Activated naive CD4-positive, alpha-beta T cell treated with anti-CD3 and anti-CD28 coated beads for 36 hours (primary cell): ENCODE measurements at places on chromosomes 5 and 9. TPM values are rescaled to one million over a fixed set of nuclear protein-coding genes. Genes with fewer than 3 reads are reported as not detected.

The SIMC1 gene
- total RNA-seq: 30.3 TPM

The DBH gene
- total RNA-seq: not detected

The SLC25A2 gene
- total RNA-seq: not detected

The PIP5K1B gene
- total RNA-seq: 0.38 TPM

The ERP44 gene
- total RNA-seq: 9.5 TPM

The SCGB3A2 gene
- not detected for total RNA-seq

The PCDHGB4 gene
- not detected for total RNA-seq

The INIP gene
- 31.1 TPM for total RNA-seq

The FANCG gene
- total RNA-seq: 118 TPM

The IFT74 gene
- total RNA-seq: 7.9 TPM

The IL4 gene
- total RNA-seq: not detected

The COL15A1 gene
- total RNA-seq: 0.02 TPM

- H3K27me3 ChIP-seq: peaks cover 2% of the 10 kb centered on the region
- H3K4me1 ChIP-seq: no peaks in the 10 kb centered on the region
- H3K36me3 ChIP-seq: no peaks in the 10 kb centered on the region
- no peak overlapping the region for H3K4me3 ChIP-seq
These were observed 56.4 kb downstream of the KIF4B start for GRCh38 chr5:155069961-155070360.

DNA sequence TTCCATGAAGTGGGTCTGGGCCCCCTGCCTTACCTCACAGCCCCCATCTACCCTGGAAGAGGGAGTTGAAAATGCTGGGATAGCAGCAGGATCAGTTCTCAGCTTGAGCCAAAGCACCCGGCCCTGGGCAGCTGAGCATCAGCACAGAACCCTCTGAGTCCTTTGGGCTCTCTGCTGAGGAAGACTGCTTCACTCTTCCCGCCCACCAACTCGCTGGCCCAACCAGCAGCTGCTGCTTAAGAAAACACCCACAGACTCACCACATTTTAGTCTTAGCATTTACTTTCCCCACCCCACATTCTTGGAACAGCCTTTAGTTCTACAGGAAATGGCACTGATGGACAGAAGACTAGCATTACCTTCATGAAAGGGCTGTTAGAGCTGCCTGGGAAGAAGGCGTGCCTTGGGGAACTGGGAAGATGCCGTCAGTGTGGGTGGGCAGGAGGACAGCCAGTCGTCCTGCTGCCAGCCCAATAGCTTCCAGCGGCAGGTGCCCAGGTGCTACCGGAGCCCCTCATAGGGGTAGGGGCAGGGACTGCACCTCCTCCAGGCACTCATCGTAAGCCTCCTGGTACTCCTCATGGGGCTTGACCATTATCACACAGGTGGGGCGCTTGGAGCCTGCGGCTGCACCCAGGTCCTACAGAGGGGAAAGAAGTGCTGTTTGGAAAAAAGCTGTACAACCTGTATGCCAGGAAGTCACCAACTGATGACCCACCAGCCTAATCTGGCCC lies 4.3 kb downstream of the NHP2 start:
- H3K4me3 ChIP-seq: no peak overlapping the region
- DNase-seq: no peak
- peak overlapping the region; percentile 69 for H3K27ac ChIP-seq
- H3K36me3 ChIP-seq: peaks cover 40% of the 10 kb centered on the region
- peaks cover 61% of the 10 kb centered on the region for H3K4me1 ChIP-seq

GRCh38 chr9:86035827-86036440 lies 63.4 kb downstream of the GOLM1 start:
- peaks cover 5% of the 10 kb centered on the region for H3K27me3 ChIP-seq
- H3K4me1 ChIP-seq: no peaks in the 10 kb centered on the region
- no peak overlapping the region for H3K4me3 ChIP-seq
- H3K27ac ChIP-seq: no peak overlapping the region

- H3K27ac ChIP-seq: no peak overlapping the region
- H3K27me3 ChIP-seq: no peaks in the 10 kb centered on the region
These were observed 42.0 kb downstream of the ARRDC3 start for GRCh38 chr5:91341154-91341553.

GRCh38 chr5:140635291-140636257 lies 2.6 kb upstream of the CD14 start:
- H3K27ac ChIP-seq: peak overlapping the region; percentile 53
- peaks cover 9% of the 10 kb centered on the region for H3K27me3 ChIP-seq
- no peak overlapping the region for H3K4me3 ChIP-seq
- peaks cover 6% of the 10 kb centered on the region for H3K36me3 ChIP-seq
- DNase-seq: no peak

DNA sequence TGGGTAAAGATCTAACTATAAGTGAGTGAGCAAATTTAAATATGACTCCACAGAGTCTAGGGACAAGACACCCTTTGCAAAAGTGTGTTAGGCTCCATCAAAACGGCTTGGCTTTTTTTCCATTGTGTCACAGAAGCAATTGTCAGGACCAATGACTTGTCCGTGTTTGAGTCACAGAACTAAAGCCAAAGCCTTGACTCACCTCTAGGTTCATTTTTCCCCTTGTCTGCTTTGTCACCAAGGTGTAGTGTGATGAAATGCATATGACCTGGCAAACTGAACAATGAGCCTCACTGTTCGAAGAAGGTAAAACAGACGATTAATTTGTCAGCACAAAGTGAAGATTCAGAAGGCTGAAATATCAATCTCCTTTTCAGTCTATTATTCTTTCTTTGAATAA lies 331.0 kb downstream of the GLIS3 start:
- H3K27ac ChIP-seq: no peak overlapping the region
- no peak overlapping the region for H3K4me3 ChIP-seq
- no peaks in the 10 kb centered on the region for H3K36me3 ChIP-seq
- H3K27me3 ChIP-seq: peaks cover 5% of the 10 kb centered on the region

- peaks cover 18% of the 10 kb centered on the region for H3K27me3 ChIP-seq
- DNase-seq: no peak
- H3K36me3 ChIP-seq: no peaks in the 10 kb centered on the region
- no peak overlapping the region for H3K27ac ChIP-seq
- no peak overlapping the region for H3K4me3 ChIP-seq
These were observed 5.7 kb upstream of the ADRB2 start for GRCh38 chr5:148820461-148821395.

- DNase-seq: no peak
- no peaks in the 10 kb centered on the region for H3K36me3 ChIP-seq
- H3K27me3 ChIP-seq: peaks cover 5% of the 10 kb centered on the region
- no peak overlapping the region for H3K27ac ChIP-seq
These were observed 321.8 kb downstream of the SLIT3 start for GRCh38 chr5:168979135-168979534.

GRCh38 chr5:31964007-31964360 lies 210.1 kb downstream of the GOLPH3 start:
- H3K27me3 ChIP-seq: no peaks in the 10 kb centered on the region
- H3K36me3 ChIP-seq: no peaks in the 10 kb centered on the region
- no peak for DNase-seq
- H3K4me1 ChIP-seq: peaks cover 2% of the 10 kb centered on the region

DNA sequence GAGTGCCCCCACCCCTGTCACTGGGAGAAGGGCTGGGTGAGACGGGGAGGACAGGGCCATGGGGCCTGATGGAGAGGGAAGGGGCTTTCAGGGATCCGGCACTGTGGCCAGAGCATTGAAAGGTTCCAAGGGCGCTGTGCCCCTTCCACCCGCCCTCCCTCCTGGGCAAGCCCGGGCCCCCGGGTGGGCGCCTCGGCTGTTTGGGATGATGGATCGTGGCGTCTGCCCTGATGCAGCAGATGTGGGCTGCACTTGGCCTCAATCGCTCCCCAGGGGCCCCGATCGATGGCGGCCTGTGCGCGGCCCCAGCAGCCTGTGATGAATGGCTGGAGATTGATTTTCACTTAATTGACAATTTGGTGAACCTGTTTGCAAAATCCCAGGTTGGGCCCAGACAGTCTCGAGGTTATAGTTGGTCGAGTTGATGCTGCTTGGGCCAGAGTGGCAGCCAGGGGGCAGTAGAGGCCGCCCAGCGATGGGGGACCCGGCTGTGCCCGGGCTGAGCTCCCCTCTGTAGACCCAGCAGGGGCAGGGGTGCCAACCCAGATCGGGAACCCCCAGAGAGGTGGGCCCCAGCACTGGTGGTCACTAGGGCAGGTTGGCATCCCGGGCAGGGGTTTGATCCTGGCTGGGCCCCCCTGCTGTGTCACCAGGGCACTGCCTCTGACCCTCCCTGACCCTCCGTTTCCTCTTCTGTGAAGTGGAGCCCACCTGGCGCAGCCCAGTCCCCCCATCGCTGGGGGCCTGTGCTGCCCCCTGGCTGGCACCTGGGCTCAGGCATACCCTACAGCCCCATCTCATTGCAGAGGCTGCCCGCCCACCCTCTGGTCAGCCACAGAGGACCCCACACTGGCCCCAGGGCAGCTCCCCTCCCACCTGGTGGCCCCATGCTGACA lies 34.7 kb downstream of the LHX3 start:
- H3K27ac ChIP-seq: no peak overlapping the region
- no peaks in the 10 kb centered on the region for H3K36me3 ChIP-seq
- no peak overlapping the region for H3K4me3 ChIP-seq
- H3K4me1 ChIP-seq: no peaks in the 10 kb centered on the region
- DNase-seq: peak; percentile 72
- peaks cover 10% of the 10 kb centered on the region for H3K27me3 ChIP-seq

DNA sequence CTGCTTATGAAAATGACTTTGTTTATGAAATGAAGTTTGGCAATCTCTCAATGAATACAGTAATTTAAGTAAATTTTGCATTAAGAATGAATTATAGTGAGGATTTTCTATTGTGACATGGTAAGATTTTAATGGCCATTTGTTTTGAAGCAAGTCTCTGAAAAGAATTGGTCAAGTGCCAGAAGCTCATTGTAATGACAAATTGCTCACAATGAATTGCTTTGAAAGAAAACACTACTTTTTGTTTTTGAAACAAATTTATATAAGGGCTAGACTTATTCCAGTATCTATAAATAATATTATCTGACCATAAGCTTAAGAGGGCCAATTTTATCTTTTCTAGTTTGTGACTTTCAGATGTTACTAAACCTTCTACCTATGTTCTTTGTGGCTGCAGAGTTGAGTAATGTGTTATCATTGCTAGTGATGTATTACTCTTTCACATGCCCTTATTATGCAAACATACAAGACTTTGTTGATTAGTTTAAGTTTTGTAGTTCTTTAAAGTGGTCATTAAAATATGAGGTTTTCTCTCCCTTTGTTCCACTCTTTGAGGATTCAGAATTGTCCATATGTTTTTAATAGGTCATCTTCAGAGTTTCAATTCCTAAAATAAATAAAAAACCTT lies 93.0 kb upstream of the ZNF608 start:
- H3K4me1 ChIP-seq: no peaks in the 10 kb centered on the region
- no peak overlapping the region for H3K4me3 ChIP-seq
- no peaks in the 10 kb centered on the region for H3K36me3 ChIP-seq
- no peak for DNase-seq

GRCh38 chr9:88923653-88924288 lies 67.5 kb upstream of the S1PR3 start:
- peak; percentile 51 for DNase-seq
- no peak overlapping the region for H3K27ac ChIP-seq

DNA sequence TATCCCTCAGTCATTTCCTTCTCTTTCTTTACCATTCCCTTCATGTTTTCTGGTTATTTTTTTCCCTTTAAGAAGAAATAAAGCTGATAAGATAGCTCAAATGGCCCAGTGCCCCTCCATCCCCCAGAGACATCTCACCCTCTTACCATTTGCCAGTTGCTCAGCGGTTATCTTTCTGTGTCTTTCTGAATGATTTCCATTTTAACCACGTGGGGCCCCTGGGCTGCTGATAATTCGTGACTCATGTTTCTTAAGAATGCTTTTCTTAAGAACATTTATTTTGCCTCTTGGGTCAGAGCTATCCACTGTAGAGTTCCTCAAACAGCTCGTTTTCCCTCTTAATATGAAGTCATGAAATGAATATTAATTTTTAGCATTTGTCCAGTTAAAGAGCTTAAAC lies 147.8 kb downstream of the MAST4 start:
- DNase-seq: no peak
- H3K27me3 ChIP-seq: peaks cover 10% of the 10 kb centered on the region
- H3K4me3 ChIP-seq: no peak overlapping the region
- no peak overlapping the region for H3K27ac ChIP-seq

- H3K36me3 ChIP-seq: no peaks in the 10 kb centered on the region
- no peak overlapping the region for H3K27ac ChIP-seq
- peaks cover 65% of the 10 kb centered on the region for H3K27me3 ChIP-seq
These were observed 10.3 kb upstream of the NEUROG1 start for GRCh38 chr5:135546101-135546500.

GRCh38 chr5:172956228-172956627 lies 3.0 kb upstream of the RPL26L1 start:
- no peak overlapping the region for H3K27ac ChIP-seq
- no peak for DNase-seq
- H3K27me3 ChIP-seq: no peaks in the 10 kb centered on the region
- H3K36me3 ChIP-seq: peaks cover 2% of the 10 kb centered on the region

DNA sequence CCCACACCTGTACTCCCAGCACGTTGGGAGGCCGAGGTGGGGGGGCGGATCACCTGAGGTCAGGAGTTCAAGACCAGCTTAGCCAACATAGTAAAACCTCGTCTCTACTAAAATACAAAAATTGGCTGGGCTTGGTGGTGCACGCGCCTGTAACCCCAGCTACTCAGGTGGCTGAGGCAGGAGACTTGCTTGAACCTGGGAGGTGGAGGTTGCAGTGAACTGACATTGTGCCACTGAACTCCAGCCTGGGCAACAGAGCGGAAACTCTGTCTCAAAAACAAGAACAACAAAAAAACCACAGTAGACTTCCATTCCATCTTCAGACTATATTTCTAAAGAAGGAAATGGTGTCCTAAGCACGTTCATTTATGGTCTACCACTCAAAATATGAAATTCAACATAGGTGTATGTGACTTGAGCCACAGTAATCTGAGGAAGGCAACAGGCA lies 14.2 kb upstream of the SERINC5 start:
- peaks cover 41% of the 10 kb centered on the region for H3K4me1 ChIP-seq
- no peak for DNase-seq
- no peaks in the 10 kb centered on the region for H3K36me3 ChIP-seq
- no peaks in the 10 kb centered on the region for H3K27me3 ChIP-seq
- H3K27ac ChIP-seq: peak overlapping the region; percentile 78

- no peak for DNase-seq
- H3K4me3 ChIP-seq: no peak overlapping the region
- H3K36me3 ChIP-seq: peaks cover 33% of the 10 kb centered on the region
These were observed 8.9 kb downstream of the SRP19 start for GRCh38 chr5:112869948-112870347.

DNA sequence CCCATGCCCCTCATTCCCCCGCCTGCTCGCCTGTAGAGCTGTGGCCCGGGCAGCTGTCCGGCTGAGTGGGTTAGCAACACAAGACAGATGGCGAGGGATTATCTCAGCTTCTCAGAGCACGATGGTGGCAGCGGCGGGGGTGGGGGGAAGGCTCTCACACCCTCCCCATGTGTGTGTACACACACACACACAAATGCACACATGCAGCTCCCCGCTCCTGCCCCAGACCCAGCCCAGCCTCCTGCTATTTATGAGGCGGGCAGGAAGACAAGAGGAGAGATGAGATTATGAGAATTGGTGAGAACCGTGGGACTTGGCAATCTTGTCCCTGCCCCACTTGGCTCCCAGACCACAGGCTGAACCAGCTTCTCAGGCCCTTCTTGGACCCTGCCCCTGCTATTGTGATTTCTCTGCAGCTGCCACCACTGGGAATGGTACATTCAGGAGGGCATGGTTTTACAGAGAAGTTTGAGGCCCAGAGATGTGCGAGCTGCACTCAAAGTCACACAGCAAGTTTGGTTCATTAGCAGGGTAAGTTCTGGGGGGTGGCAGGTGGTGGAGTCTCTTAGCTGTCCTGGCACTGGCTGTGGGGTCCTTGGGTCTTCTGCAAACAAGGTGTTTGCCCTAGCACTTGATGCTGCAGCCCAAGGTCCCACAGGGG lies 51.0 kb upstream of the PSD2 start:
- DNase-seq: no peak
- no peak overlapping the region for H3K4me3 ChIP-seq
- no peak overlapping the region for H3K27ac ChIP-seq
